ENCODE measurements at places on chromosomes 3 and 15. TPM values are rescaled to one million over a fixed set of nuclear protein-coding genes. Genes with fewer than 3 reads are reported as not detected.
A peak's percentile ranks its signal among the peaks of the same experiment; 100 is the strongest.

Gene ADAMTS9
- 0.12 TPM for total RNA-seq

DNA sequence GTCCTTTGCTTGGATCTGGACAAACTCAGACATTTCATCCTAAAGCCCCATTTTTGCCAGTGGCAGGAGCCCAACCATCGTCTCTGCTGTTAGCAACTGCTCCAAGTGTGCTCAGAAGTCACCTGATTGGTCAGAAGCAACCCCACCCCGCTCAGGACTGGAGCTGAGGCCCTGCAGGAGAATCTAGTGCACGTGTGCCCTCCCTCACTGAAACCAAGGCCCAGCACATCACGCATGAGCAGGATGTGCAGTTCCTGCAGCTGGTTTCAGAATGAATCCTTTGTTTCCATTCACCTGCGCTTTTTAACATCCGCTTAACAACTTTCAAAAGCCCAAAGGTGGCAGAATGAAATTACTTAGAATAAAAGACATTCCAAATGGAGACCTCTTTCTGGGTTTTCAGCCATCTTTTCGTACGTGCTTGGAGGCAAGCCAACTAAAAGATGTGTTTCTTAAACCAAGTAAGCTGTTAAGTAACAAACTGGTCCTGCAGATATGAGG lies 81.2 kb downstream of the SRGAP3 start:
- H3K36me3 ChIP-seq: no peaks in the 10 kb centered on the region
- H3K27me3 ChIP-seq: no peaks in the 10 kb centered on the region
- H3K4me1 ChIP-seq: peaks cover 39% of the 10 kb centered on the region

Gene WNT7A
- 2.5 TPM for total RNA-seq

DNA sequence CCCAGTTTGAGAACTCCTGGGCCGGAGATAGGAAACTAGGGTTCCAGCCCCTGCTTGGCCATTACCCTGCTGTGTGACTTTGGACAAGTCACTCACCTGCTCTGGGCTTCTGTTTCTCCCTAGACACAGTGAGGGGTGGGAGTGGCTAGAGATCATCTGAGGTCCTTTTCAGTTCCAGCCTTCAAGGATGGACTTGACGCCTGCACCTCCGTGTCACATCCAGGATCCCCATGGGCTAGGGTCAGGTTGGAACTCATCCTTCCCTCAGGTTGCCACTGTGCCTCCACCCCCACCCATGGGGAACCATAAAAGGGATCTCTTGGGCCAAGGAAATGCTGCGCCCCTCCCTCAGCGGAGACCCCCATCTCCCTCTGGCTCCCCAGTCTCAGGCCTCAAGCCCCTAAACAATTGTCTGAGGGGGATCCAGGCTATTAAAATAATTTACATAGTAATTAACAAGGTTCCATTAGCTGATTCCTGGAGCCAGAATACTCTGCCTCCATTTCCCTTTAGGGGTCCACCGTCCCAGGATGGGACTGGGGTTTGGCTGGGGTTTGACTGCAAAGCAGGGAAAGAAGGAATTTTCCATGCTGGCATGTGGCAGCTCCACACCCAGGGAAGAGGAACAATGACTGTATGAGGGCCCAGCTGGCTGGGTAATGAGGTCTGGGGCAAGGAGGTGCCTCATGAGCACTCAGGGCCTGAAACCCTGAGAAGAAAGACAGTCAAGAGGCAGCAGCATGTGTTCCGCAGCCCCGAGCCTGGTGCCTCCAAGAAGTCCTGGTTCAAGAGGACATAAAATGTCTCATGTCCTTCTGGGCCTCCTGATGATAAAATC lies 177.7 kb downstream of the SMAD6 start:
- H3K4me3 ChIP-seq: no peak overlapping the region
- no peaks in the 10 kb centered on the region for H3K27me3 ChIP-seq
- H3K4me1 ChIP-seq: no peaks in the 10 kb centered on the region

GRCh38 chr3:52532517-52532837 lies 1.2 kb downstream of the NT5DC2 start:
- H3K4me3 ChIP-seq: no peak overlapping the region
- no peak overlapping the region for H3K27ac ChIP-seq
- H3K36me3 ChIP-seq: no peaks in the 10 kb centered on the region
- DNase-seq: no peak
- H3K4me1 ChIP-seq: peaks cover 30% of the 10 kb centered on the region

- H3K4me1 ChIP-seq: peaks cover 17% of the 10 kb centered on the region
- DNase-seq: no peak
- peak overlapping the region; percentile 74 for H3K4me3 ChIP-seq
These were observed 554 bp upstream of the COMMD4 start for GRCh38 chr15:75335313-75335704.

DNA sequence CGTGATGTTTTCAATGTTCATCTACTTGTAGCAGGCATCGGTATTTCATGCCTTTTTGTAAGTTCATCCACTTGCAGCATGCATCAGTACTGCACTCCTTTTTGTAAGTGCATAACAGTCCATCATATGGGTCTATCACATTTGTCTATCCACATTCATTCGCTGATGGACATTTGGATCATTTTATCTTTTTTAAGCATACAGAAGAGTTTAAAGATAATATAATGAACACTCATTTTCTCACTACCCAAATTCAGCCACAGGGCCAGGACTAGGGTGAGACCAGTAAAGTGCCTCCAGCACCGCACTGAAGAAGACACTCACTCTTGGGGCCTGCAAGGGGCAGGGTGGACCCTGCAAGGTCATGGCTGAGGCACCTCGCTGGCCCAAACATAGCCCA lies 309.6 kb downstream of the UACA start:
- no peak overlapping the region for H3K27ac ChIP-seq
- H3K27me3 ChIP-seq: no peaks in the 10 kb centered on the region
- H3K4me1 ChIP-seq: peaks cover 18% of the 10 kb centered on the region
- DNase-seq: no peak

- DNase-seq: no peak
- H3K4me1 ChIP-seq: no peaks in the 10 kb centered on the region
- H3K27me3 ChIP-seq: no peaks in the 10 kb centered on the region
- H3K27ac ChIP-seq: no peak overlapping the region
- H3K36me3 ChIP-seq: no peaks in the 10 kb centered on the region
These were observed 175.0 kb upstream of the MCTP2 start for GRCh38 chr15:94056314-94056713.

DNA sequence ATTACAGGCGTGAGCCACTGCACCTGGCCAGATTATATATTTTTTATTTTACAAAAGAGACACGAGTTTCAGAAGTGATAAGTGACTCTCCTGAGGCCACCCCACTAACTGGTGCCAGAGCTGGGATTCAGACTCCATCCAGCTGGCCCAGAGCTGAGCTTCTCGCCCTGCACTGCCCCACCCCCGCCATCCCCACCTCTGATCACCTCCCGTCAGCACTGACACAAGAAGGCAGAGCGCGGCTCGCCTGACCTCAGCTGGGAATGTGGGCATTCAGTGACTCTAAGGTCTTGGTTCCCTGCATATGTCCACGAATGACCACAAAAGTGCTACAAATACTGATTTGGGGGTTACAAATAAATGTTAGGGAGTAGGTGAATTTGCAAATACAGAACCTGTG lies 56.1 kb upstream of the GALNT15 start:
- no peak overlapping the region for H3K4me3 ChIP-seq
- no peaks in the 10 kb centered on the region for H3K36me3 ChIP-seq
- H3K4me1 ChIP-seq: no peaks in the 10 kb centered on the region
- no peak for DNase-seq
- no peak overlapping the region for H3K27ac ChIP-seq

Gene HRG
- not detected for total RNA-seq

Gene NOX5
- total RNA-seq: not detected

DNA sequence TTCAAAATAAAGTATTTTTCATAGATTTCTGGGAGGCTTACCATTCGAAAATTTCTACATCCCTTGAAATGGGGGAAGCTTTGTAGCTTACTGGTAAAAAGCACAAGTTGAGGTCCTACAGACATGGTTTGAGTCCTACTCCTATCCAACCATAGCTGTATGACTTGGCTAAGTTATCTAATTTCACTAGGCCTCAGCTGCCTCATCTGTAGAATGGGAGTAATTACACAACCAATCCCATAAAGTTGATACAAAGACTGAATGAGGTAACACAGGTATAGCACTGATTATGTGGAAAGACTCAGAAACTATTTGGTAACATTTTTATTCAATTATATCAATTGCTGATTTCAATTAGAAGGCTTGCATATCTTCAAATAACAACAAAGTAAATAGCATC lies 157.4 kb downstream of the PLD1 start:
- H3K4me1 ChIP-seq: no peaks in the 10 kb centered on the region
- no peak overlapping the region for H3K27ac ChIP-seq
- no peaks in the 10 kb centered on the region for H3K27me3 ChIP-seq
- no peak for DNase-seq

DNA sequence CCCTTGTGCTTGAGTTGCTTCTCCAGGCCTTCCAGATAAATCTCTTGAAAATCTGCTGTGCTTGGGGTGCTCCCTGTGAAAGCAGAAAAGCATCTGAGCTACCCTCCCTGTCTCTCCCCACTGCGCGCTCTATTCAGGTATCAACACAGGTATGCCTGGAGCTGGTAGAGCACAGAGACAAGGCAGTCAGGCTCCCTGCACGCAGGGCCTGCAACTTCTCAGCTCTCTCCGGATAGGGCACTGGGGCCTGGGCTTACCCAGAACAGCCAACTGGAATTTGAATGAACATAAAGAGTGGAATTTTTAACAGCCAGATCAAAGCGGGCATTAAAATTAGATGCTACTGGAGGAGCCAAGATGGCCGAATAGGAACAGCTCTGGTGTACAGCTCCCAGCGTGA lies 183.6 kb downstream of the XXYLT1 start:
- H3K27ac ChIP-seq: no peak overlapping the region
- H3K4me3 ChIP-seq: no peak overlapping the region
- no peak for DNase-seq
- H3K4me1 ChIP-seq: peaks cover 3% of the 10 kb centered on the region
- no peaks in the 10 kb centered on the region for H3K36me3 ChIP-seq

Gene PLS1
- total RNA-seq: 1.2 TPM

Gene C15orf61
- total RNA-seq: 10.8 TPM

Gene GCNT3
- not detected for total RNA-seq

Gene CPN2
- not detected for total RNA-seq

GRCh38 chr3:169430707-169431404 lies 232.7 kb downstream of the MECOM start:
- H3K4me3 ChIP-seq: no peak overlapping the region
- H3K4me1 ChIP-seq: no peaks in the 10 kb centered on the region
- DNase-seq: no peak
- no peaks in the 10 kb centered on the region for H3K36me3 ChIP-seq
- H3K27ac ChIP-seq: no peak overlapping the region

DNA sequence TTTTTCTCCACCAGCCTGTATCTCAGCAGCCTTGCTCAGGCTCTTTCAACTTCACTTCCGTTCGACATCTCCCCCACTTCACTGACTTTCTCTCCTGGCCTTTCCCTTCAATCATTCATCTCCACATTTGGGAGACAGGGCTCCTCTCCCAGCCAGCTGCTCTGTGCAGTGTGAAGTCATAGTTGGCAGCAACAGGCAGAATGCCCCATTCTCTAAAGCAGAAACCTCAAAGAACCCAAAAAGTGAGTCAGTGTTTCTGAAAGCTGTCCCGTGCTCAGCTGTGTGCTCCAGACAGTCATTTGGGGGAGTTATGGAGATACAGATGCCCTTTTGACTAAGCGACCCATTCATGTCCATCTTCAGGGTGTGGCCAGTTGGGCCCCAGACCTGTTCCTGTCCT lies 54.3 kb downstream of the NTRK3 start:
- no peaks in the 10 kb centered on the region for H3K36me3 ChIP-seq
- DNase-seq: no peak
- no peak overlapping the region for H3K27ac ChIP-seq
- no peak overlapping the region for H3K4me3 ChIP-seq

- H3K4me3 ChIP-seq: no peak overlapping the region
- H3K36me3 ChIP-seq: no peaks in the 10 kb centered on the region
- no peaks in the 10 kb centered on the region for H3K4me1 ChIP-seq
These were observed 431.0 kb upstream of the ATP10A start for GRCh38 chr15:26294059-26294689.

GRCh38 chr3:23239211-23240068 lies 36.3 kb downstream of the UBE2E2 start:
- no peaks in the 10 kb centered on the region for H3K4me1 ChIP-seq
- H3K4me3 ChIP-seq: no peak overlapping the region
- no peaks in the 10 kb centered on the region for H3K27me3 ChIP-seq
- H3K36me3 ChIP-seq: no peaks in the 10 kb centered on the region
- DNase-seq: no peak

GRCh38 chr3:100042166-100042981 lies 71.9 kb downstream of the FILIP1L start:
- no peak overlapping the region for H3K27ac ChIP-seq
- no peak overlapping the region for H3K4me3 ChIP-seq

Gene THPO
- total RNA-seq: not detected

GRCh38 chr15:53811530-53811929 lies 52.1 kb upstream of the WDR72 start:
- H3K27ac ChIP-seq: no peak overlapping the region

DNA sequence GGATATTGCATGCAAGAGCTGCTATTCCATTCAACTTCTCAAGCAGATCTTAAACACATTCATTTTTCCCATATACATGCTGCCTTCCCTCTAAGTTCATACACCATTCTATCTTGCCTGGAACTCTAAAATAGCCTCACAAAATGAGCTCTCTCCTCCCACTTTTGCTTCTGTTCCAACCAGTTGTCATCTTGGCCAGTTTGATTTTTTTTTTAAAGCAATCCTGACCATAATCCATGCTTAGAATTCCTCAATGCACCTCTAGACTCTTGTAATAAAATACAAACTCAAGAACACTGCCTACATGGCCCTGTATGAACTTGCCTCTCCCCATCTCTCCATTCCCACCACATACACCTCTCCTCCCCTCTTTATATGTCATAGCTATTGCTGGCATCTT lies 68.6 kb upstream of the NPHP3 start:
- H3K4me3 ChIP-seq: no peak overlapping the region
- no peak overlapping the region for H3K27ac ChIP-seq
- peaks cover 2% of the 10 kb centered on the region for H3K27me3 ChIP-seq
- H3K4me1 ChIP-seq: no peaks in the 10 kb centered on the region
- H3K36me3 ChIP-seq: no peaks in the 10 kb centered on the region

GRCh38 chr15:99495430-99496301 lies 70.1 kb upstream of the MEF2A start:
- no peaks in the 10 kb centered on the region for H3K27me3 ChIP-seq
- no peaks in the 10 kb centered on the region for H3K4me1 ChIP-seq
- peak; percentile 58 for DNase-seq
- H3K4me3 ChIP-seq: no peak overlapping the region

DNA sequence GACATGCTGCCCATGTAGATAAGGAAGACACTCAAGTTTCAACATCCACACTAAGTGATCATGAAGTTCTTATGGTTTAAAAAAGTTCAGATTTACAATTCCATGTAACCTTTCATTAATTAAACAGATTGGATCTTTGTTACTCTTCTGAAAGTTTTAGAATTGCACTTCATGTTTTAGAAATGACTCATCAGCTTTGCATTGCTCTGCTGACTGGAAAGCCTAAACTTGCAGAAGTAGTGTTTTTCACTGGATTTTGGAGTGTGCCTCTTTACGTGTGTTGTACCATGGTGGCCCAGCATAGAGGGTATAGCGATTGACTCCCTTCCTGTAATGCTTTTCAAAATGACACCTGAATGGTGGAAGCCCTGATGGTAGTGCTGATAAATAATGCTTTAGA lies 157.9 kb downstream of the BBX start:
- H3K27ac ChIP-seq: no peak overlapping the region
- no peaks in the 10 kb centered on the region for H3K36me3 ChIP-seq
- no peak overlapping the region for H3K4me3 ChIP-seq
- H3K4me1 ChIP-seq: peaks cover 20% of the 10 kb centered on the region
- DNase-seq: no peak
- no peaks in the 10 kb centered on the region for H3K27me3 ChIP-seq

GRCh38 chr15:33198541-33198940 lies 4.0 kb upstream of the FMN1 start:
- H3K36me3 ChIP-seq: no peaks in the 10 kb centered on the region
- H3K4me1 ChIP-seq: peaks cover 10% of the 10 kb centered on the region
- H3K4me3 ChIP-seq: no peak overlapping the region

Gene SPSB4
- total RNA-seq: not detected

Gene MDFIC2
- not detected for total RNA-seq

Gene AGBL1
- total RNA-seq: not detected

Measured in CD4-positive, CD25-positive, alpha-beta regulatory T cell (primary cell).